ENCODE measurements at places on chromosomes 4 and X. TPM values are rescaled to one million over a fixed set of nuclear protein-coding genes. Genes with fewer than 3 reads are reported as not detected.

SAP30 gene
- total RNA-seq, result 10.6 TPM

NAAA gene
- 8.2 TPM for total RNA-seq

SYNPO2 gene
- 0.17 TPM for total RNA-seq

TCEAL2 gene
- not detected for total RNA-seq

GLOD5 gene
- not detected for total RNA-seq

STATH gene
- not detected for total RNA-seq

- DNase-seq, result no peak
Observed at GRCh38 chrX:35040871-35041270, 98.3 kb downstream of the FAM47B start.

- DNase-seq, result no peak
Observed at GRCh38 chr4:99536848-99537247, 26.0 kb downstream of the C4orf17 start.

DNA sequence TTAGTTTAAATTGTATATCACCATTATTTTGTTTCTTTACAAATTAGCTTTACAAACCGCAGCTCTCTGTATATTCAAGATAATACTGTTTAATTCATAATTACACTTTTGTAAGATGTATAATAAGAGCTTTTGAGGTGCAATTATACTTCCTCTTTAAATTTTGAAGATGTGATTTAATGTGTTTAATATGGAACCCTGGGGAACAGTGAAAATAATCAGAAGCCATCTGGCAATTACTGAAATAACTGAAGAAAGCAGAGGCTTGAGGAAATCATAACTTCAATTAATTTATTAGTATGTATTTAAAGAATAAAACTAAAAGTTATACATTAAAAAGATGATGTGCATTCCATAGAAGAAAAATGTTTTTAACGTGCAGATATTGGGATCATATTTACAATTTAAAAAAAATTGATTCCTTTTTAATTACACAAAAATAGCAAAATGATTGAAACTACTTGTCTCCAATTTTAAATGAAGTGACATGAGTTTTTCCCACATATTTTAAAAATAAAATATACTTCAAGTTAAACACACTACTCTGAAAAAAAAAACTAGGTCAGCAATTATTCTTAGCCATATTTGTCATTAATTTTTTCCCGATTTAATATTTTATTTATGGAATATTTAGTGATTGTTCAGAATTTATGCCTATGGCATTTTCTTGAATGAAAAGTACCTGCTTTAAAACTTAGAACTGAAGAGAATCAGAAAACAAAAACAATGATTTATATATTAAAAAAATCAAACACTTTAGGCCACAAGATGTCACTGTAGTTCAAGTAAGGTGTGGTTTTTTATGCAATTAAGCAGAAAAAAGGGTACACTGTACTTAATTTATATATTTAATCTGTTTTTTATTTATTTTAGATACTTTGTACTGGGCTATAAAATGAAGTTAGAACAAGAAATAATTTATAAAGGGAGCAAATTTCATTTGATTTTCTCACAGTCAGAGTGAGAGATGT, 942.7 kb upstream of the NDST4 start:
- no peak for DNase-seq

- no peak for DNase-seq
Observed at GRCh38 chr4:37051111-37051510, 193.4 kb upstream of the NWD2 start.

All from Calu3 (cell line).